ENCODE measurements at places on chromosomes 13 and 19. TPM values are rescaled to one million over a fixed set of nuclear protein-coding genes. Genes with fewer than 3 reads are reported as not detected.
A peak's percentile ranks its signal among the peaks of the same experiment; 100 is the strongest.

DNA sequence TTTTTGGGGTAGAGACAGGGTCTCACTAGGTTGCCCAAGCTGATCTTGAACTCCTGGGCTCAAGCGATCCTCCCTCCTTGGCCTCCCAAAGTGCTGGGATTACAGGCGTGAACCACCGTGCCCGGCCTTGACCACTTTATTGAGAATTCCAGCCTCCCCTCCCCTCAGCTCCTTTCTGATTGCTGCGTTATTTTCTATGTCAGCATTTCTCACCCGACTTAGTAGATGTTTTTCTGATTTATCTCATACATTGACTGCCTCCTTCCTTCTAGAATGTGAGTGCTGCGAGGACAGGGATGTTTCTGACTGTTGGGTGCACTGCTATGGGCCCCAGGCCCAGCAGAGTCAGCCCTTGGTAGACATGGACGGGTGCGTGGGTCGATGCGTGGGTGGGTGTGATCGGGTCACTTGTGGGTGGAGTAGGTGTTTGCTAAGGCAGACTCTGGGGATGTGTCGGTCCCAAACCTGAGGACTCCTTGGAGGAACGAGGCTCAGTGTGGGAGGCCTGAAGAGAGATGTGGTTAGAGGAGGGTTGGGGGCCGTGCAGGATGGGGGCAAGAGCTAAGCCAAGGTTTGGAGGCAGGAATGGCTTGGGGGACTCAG lies 34.2 kb upstream of the NCCRP1 start:
- DNase-seq = no peak
- peaks cover 3% of the 10 kb centered on the region for H3K4me1 ChIP-seq
- no peak overlapping the region for H3K27ac ChIP-seq
- no peaks in the 10 kb centered on the region for H3K36me3 ChIP-seq
- no peaks in the 10 kb centered on the region for H3K27me3 ChIP-seq

GRCh38 chr13:29835280-29836061 lies 14.9 kb downstream of the UBL3 start:
- H3K27ac ChIP-seq = no peak overlapping the region
- no peak for DNase-seq
- peaks cover 4% of the 10 kb centered on the region for H3K36me3 ChIP-seq
- H3K4me3 ChIP-seq = no peak overlapping the region
- no peaks in the 10 kb centered on the region for H3K27me3 ChIP-seq
- H3K4me1 ChIP-seq = peaks cover 61% of the 10 kb centered on the region

GRCh38 chr13:94414708-94415107 lies 64.8 kb downstream of the DCT start:
- H3K4me3 ChIP-seq = no peak overlapping the region
- H3K27me3 ChIP-seq = peaks cover 28% of the 10 kb centered on the region
- H3K36me3 ChIP-seq = peaks cover 11% of the 10 kb centered on the region

DNA sequence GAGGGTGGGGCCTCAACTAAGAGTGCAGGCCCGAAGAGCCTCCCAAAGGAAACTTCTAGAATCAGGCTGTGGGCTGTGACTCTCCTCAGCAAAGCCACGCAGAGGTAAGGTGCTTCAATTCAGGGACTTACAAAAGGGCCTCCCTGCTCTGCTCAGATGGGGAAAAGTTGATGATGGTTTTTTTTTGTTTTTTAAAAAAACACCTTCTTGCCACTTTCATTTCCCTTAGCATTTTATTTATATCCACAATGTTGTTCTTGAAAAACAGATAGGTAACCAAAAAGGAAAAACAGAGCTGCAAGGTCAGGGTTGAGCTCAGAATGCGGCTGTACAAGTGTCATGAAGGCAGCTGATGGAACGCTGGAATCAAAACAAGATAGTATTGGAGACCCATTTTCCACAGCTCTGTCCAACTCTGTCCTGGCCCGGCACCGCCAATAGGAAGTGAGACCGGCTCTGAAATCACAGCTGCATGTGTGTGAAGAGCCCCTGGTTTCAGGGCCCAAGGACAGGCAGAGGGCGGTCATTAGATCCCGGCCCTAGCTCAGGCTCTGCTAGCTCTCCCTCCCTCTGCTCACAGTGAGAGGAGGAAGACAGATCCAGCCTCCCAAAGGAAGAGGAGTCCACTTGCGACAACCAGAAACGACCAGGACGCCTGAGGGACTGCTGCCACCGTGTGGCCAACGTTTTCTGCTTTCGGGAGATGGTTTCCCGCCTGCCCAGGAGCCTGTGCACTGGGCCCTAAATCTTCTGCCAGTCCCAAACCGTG lies 58.3 kb downstream of the KLF2 start:
- peak overlapping the region; percentile 60 for H3K27ac ChIP-seq
- no peak overlapping the region for H3K4me3 ChIP-seq
- H3K27me3 ChIP-seq = no peaks in the 10 kb centered on the region
- H3K4me1 ChIP-seq = peaks cover 41% of the 10 kb centered on the region

GRCh38 chr13:28753946-28754345 lies 35.2 kb upstream of the SLC46A3 start:
- H3K36me3 ChIP-seq = peaks cover 4% of the 10 kb centered on the region
- no peak for DNase-seq
- no peaks in the 10 kb centered on the region for H3K27me3 ChIP-seq
- no peak overlapping the region for H3K27ac ChIP-seq
- peaks cover 14% of the 10 kb centered on the region for H3K4me1 ChIP-seq
- H3K4me3 ChIP-seq = no peak overlapping the region

GRCh38 chr13:83183439-83184149 lies 698.7 kb downstream of the SLITRK1 start:
- H3K4me3 ChIP-seq = no peak overlapping the region
- no peak for DNase-seq
- no peaks in the 10 kb centered on the region for H3K4me1 ChIP-seq
- no peak overlapping the region for H3K27ac ChIP-seq
- H3K36me3 ChIP-seq = no peaks in the 10 kb centered on the region

Gene KLK2
- total RNA-seq = not detected

DNA sequence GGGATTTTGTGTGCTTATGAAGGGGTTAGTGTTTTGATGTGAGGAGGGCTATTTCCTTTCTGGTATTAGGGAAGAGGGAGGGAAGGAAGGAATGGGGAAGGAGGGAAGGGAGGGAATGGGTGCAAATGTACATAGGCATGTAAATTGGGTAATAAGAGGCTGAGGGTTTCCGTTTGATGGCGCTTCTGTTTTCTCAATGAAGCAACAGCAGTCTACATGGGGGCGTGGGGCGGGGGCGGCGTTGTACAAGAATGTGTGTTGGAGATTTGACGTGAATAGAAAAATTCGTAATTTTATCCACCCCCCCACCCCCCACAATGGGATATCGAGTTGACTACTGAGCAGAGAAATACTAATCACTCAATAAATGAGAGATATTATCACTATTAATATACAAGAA lies 52.5 kb downstream of the PDS5B start:
- no peak overlapping the region for H3K4me3 ChIP-seq
- DNase-seq = peak; percentile 66
- no peak overlapping the region for H3K27ac ChIP-seq
- no peaks in the 10 kb centered on the region for H3K36me3 ChIP-seq
- peaks cover 38% of the 10 kb centered on the region for H3K4me1 ChIP-seq

DNA sequence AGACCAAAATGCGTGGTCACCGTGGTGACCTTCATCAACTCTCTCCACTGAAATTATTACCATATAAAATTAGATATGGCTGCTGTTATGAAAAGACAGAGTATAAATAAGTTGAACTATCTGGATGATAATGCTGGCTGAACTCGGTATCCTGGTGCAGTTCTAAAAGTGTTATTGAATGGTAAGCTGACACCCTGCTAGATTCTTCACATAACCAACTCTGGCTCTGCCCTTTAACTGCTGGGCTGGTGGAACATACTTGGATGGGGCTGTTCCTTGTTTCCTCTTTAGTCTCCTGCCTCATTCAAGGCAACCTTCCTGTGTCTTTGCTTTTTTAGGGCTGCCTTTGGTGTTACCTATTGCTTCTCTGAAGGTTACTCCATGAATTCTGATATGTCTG lies 106.9 kb downstream of the FGF9 start:
- H3K27me3 ChIP-seq = peaks cover 4% of the 10 kb centered on the region
- H3K4me1 ChIP-seq = no peaks in the 10 kb centered on the region
- H3K27ac ChIP-seq = no peak overlapping the region
- no peak for DNase-seq
- H3K36me3 ChIP-seq = peaks cover 2% of the 10 kb centered on the region
- H3K4me3 ChIP-seq = no peak overlapping the region

DNA sequence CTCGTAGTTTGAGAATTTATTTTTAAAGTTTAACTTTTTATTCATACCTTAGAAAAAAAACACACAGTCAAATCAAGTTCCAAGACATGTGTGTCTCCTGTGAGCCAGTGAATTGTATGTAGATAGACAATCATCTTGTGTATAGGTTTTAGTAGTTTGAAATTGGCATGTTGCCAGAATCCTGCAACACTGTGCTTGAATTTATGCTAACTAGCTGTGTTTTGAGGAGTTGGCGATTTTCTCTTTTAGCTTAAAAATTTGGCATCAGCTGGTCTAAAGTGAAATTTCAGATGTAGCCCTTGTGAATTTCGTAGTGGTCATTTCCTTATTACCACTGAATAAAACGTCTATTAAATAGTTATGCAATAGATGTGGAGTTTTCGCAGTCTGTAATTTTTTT lies 213.2 kb downstream of the ATP8A2 start:
- no peak overlapping the region for H3K27ac ChIP-seq
- peaks cover 21% of the 10 kb centered on the region for H3K27me3 ChIP-seq
- H3K4me3 ChIP-seq = no peak overlapping the region
- no peaks in the 10 kb centered on the region for H3K4me1 ChIP-seq
- no peaks in the 10 kb centered on the region for H3K36me3 ChIP-seq

DNA sequence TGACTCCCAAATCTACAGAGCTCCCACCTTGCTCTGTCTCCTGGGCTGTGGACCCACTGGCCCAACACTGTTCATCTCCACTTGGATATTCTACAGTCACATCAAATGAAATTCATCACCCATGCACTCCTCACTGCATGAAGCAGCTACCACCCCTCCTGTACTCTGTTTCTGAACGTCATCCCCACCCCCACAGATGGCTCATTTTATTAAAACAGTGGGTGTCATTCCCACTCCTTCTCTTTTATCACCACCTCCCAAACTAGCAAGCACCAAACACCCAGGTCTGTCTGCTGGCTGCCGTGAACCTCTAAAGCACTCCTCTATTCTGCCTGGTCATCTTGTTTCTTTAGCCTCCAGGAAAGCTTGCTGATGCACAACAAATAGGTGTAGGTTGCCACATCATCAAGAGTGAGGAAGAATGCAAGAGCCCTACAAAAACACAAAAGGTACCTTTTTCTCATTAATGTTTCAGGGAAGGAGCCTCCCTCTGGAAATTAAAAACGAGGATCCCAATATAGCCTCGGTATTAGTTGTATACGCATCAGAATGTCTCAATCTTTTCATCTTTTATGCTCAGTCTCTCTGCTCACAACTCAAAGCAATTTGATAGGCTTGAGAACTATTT lies 91.8 kb downstream of the MIPEP start:
- H3K27me3 ChIP-seq = no peaks in the 10 kb centered on the region
- DNase-seq = peak; percentile 17

DNA sequence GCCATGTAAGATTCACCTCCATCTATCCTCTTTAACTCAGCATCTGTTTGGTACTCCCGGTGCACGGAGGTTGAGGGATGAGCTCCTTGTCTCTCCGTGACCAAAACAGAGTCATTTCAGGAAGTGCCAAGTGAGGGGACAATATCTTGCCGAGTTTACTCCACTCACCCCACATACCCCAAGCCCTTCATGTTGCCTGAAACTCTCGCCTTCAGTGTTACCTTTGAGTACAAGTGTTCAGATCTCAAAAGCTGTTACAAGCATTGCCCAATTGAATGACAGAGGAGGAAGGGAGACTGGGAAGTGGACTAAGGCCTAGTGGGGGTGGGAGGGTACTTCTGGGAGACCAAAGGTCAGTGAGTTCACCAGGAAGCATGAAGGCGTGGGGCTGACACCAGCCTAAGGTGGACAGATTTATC lies 6.0 kb upstream of the SIGLEC12 start:
- peaks cover 8% of the 10 kb centered on the region for H3K4me1 ChIP-seq
- peaks cover 11% of the 10 kb centered on the region for H3K27me3 ChIP-seq
- DNase-seq = no peak
- no peak overlapping the region for H3K4me3 ChIP-seq
- H3K36me3 ChIP-seq = no peaks in the 10 kb centered on the region

DNA sequence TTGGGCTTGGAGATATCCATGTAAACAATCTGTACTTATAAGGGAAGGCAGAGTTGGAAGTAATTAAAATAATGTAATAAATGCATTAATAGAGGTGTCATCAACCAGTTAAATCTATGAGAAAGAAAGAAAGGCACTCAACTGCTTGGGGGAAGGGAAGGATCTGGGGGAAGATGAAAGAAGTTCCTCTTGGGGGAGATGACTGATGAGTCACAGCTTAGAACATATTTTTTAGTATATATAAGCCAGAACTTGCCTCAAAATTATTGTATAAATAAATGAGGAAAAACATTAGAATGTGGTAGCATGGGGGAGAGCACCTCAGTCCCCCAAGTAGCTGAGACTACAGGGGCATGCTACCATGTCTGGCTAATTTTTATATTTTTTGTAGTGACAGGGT lies 205.8 kb downstream of the GGACT start:
- peaks cover 13% of the 10 kb centered on the region for H3K36me3 ChIP-seq
- no peak for DNase-seq
- H3K4me1 ChIP-seq = no peaks in the 10 kb centered on the region
- H3K27ac ChIP-seq = no peak overlapping the region

Gene PSG3
- not detected for total RNA-seq

- H3K4me1 ChIP-seq = no peaks in the 10 kb centered on the region
- no peaks in the 10 kb centered on the region for H3K27me3 ChIP-seq
- no peak overlapping the region for H3K27ac ChIP-seq
- no peaks in the 10 kb centered on the region for H3K36me3 ChIP-seq
- DNase-seq = no peak
- no peak overlapping the region for H3K4me3 ChIP-seq
Measured at GRCh38 chr13:71464686-71465085, 402.3 kb downstream of the DACH1 start.

DNA sequence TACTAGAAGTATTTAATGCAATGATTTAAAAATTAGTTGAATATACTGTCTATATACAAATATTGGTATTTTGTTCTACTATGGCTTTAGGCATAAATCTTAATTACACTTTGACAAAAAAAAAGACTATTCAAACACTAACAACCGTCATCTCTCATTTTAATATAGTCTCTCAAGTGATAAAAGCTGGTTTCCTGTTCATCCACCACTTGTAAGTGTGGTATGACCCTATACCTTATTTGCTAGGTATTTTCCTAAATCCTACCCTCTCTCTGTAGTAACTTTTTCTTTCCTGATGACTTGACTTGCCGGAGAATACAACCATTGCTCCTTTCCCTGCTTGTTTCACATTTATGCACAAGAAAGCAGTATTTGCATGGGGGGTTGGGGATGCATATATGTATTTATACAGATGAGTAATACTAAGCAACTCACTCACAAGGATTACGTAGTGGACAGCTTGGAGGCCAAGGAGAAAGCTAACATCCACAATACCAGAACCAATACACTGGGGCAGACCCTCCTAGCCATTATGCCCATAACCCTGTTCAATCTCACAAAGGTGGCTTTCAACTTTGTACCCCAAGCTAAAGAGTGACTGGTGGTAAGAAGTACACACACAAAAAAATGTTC lies 12.7 kb upstream of the EFNB2 start:
- H3K4me1 ChIP-seq = peaks cover 18% of the 10 kb centered on the region
- H3K27ac ChIP-seq = no peak overlapping the region
- DNase-seq = no peak
- H3K4me3 ChIP-seq = no peak overlapping the region

All from activated CD4-positive, alpha-beta memory T cell treated with anti-CD3 and anti-CD28 coated beads for 36 hours (primary cell).